ENCODE measurements at places on chromosomes 1 and 21. TPM values are rescaled to one million over a fixed set of nuclear protein-coding genes. Genes with fewer than 3 reads are reported as not detected.

CRYAA gene
- not detected for polyA plus RNA-seq

SPATA46 gene
- not detected for polyA plus RNA-seq

PPP1R15B gene
- 28.7 TPM for polyA plus RNA-seq

AUNIP gene
- 1.3 TPM for polyA plus RNA-seq

FMOD gene
- polyA plus RNA-seq = 77.6 TPM

DNA sequence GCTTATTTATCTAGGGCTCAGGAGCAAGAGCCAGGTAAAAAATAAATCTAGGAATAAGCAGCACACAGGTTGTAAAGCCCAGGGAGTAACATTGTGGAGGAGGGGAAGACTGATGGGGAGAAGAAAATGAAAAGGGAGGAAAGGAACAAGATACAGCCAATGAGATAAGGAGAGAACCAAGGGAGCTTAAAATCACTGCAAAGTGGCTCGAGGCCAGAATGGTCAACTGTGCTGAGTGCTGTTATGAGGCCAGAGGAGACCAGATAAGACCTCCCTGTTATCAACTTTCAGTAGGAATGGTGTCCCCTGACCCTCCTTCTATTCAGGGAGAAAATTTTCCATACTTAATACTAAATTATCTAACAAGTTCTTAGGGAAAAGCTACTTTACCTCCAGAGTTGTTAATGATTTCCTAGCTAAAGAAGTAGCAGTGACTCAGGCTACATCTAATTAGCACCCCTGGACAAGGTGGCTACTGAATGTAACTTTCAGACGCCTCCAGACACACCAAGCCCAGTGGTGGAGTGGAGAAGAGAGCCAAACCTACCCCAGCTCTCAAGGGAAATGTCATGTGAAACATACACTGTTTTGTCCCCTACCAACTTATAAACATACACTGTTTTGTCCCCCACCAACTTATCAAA is 25.5 kb downstream of the ENAH start:
- no peak for DNase-seq

GRCh38 chr1:229514578-229515275 is 6.6 kb upstream of the NUP133 start:
- DNase-seq = peak; percentile 64

HEYL gene
- polyA plus RNA-seq = 46.3 TPM

GRCh38 chr1:24856787-24857506 is 73.1 kb downstream of the RUNX3 start:
- no peak for DNase-seq
